Stimulated activated CD4-positive, alpha-beta T cell treated with anti-CD3 and anti-CD28 coated beads, Interleukin-4, amount 100 ng/mL, for 4 hours (primary cell): ENCODE measurements at places on chromosomes 11 and 22.

GRCh38 chr11:119532551-119532950 lies 109.6 kb upstream of the THY1 start:
- DNase-seq, result no peak

- DNase-seq, result no peak
These were observed 28.3 kb upstream of the MALAT1 start for GRCh38 chr11:65470433-65471049.

DNA sequence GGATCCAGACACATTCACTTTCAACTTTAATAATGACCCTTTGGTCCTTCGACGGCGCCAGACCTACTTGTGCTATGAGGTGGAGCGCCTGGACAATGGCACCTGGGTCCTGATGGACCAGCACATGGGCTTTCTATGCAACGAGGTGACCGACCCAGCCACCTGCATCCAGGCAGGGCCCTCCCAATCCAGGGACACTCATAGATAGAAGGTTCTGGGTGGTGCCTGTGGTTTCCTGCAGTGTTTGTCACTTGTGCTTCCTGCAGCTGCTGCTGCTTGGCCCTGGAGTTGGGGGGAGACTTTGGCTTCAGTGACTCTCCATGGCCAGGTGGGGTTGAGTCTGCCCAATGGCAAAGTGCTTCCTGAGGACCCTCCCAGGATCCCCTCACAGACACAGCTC lies 7.3 kb downstream of the APOBEC3B start:
- DNase-seq, result no peak

DNA sequence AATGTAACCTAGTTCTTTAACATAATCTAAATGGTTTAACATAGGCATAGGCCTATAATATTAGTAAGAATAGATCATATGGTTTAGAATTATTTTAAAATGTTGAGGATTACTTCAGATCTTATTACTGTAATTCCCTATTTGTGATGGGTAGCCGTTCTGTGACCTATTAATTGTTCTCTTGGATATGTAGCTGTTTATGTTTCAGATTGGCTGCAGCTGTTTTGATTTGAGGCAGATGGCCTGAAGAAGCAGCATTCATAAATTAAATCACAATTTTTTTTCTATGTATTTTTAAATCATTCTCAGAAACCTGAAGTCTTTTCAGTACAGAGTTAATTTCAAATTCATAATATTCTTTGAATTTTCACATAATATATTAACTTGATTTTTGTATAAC lies 104.5 kb downstream of the PDE3B start:
- DNase-seq, result no peak

GRCh38 chr11:68255526-68255925 lies 16.2 kb downstream of the C11orf24 start:
- DNase-seq, result no peak

DNA sequence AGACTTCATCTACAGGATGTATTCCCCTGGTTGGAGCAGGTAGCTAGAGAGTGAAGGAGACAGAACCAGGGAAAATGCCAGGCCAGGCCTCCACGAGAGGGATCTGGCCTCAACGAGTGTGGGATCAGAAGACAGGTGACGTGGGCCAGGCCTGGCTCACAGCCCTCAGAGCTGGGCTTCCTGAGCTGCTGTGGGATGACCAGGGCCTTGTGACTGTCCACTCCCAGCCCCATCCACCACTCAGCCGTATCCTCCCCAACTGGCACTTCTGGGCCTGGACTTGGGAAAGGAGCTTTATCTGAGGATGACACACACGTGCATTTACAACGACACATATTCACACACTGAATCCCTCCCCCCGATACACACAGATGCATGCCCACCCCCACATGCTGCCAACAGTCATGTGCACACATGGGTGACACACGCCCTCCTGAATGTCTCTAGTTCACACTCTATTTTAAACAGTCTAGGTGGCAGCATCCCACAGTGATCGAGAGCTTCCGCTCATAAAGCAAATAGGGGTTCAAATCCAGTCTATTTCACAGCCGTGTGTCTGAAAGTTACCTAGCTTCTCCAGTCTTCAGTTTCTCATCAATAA lies 93.1 kb downstream of the TP53I11 start:
- DNase-seq, result no peak

- DNase-seq, result no peak
These were observed 163.3 kb upstream of the RASSF10 start for GRCh38 chr11:12845739-12846358.

DNA sequence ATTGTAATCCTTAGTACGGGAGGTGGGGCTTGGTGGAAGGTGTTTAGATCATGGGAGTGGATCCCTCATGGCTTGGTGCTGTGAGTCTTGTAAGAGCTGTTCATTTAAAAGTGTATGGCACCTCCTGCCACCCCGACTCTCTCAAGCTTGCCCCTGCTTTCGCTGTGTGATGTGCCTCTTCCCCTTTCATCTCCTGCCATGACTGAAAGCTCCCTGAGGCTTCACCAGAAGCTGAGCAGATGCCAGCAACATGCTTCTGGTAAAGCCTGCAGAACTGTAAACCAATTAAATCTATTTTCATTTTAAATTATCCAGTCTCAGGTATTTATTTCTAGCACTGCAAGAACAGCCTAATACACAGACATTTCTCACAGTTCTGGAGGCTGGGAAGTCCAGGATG lies 40.8 kb downstream of the GAB2 start:
- no peak for DNase-seq

GRCh38 chr11:22775248-22775647 lies 54.4 kb downstream of the SVIP start:
- no peak for DNase-seq

DNA sequence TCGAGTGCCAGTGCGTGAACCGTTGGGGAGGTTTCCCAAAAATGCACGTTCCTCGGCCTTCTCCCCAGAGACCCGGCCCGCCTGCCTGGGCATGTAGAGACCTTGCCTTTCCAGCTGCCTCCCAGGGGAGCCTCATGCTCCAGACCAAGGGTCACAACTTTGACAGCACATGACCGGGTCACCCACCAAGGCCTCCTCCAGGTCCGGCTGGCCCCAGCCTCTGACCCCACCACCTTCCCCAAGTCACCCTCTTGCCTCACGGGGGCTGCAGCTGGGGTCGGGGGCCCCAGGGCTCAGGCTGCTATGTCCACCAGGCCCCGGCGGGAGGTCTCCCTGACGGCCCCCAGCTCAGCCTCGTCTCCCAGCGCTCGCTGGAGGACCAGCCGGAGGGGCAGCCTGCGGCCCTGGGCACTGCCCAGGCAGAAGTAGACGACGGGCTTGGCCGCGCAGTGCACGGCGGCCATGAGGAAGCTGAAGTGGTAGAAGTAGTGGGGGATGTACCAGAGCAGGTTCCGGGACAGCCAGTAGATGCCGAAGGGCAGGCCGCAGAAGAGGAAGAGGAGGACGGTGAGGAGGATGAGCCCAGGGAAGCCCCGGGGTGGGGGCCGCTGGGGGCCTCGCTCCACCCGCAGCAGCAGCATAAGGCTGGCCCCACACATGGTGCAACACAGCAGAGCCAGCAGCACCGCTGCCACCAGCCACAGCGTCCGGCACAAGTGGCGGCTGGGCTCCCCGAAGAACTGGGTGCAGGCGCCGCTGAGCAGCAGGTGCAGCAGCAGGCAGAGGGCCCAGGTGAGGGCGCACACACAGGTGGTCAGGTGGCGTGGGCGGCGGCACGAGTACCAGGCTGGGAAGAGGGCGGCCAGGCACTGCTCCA lies 4.4 kb downstream of the MRGPRE start:
- no peak for DNase-seq

DNA sequence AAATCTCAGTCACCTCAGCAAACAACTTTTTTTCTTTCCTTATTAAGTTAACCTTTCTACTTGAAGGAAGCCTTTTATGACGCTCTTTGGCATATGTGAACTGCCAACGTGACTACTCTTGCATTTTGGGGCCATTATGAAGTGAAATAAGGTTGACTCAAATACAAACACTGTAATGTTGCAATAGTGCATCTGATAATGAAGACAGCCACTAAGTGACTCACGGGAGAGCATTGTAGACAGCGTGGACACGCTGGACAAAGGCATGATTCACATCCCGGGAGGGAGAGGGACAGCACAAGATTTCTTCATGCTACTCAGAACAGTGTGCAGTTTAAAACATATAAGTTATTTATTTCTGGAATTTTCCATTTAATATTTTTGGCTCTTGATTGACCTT lies 560.8 kb downstream of the ETS1 start:
- no peak for DNase-seq

GRCh38 chr11:9265211-9266131 lies at the start of gene DENND5A:
Gene DENND5A (minus strand): TSS chr11:9265350. CDS start chr11:9265069, 281 bp downstream.
- DNase-seq, result peak; percentile 57

DNA sequence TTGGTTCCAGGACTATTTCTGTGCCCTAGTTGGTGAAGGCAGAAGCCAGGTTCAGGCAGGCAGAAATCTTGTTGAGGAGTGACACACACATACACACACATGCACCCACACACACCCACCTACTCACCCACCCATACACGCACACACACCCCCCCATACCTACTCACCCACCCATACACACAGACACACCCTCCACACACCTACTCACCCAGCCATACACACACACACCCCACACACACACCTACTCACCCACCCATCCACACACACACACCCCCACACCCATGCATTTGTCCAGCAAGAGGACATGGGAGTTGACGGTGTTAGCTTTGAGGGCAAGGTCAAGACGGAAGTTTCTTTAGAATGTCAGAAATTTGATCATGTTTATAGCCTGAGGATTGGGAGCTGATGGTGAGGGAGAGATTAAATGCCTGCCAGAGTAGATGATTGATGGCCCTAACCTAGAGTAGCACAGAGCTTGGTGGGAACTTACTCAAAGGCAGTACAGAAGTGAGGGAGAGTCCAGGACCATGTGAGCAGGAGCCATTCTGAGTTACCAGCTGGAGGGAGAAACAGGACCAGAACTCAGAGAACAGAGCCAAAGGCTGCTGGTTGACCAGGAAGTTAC lies 68.9 kb downstream of the CYB5R2 start:
- no peak for DNase-seq

DNA sequence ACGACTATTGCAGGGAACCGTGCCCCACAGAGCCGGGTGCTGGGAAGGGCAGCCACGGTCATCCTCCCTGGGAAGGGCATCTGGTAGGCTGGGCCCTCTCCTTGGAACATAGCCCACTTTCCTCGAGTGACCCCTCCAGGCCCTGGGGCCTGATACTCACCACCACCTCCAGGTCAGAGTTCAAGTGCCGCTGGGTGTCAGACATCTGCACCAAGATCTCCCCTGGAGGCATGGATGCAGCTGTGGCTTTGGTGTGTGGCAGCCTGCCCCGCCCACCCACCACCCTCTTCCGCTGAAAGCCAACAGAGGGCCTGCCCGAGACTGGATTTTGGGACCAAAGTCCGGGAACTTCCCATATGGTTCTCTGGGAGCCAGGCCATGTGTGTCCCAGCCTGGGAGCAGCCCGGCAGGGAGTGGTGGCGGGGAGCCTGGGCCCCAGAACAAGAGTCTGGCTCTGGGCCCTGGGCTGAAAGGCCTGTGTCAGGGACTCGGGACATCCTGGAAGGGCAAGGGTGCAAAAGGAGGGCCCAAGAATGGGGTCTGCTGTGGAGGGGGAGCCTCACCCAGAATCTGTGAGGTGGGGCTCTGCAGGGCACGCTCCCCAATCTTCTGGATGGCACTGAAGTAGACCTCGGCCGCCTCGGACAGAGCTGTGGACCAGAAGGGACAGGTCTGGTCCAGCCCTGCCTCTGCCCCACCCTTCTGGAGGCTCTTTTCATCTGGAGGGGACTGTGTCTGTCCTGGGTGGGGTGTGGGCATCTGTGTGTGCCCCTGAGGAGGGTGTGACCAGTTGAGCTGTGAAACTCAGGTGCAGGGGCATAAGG lies 2.6 kb downstream of the BAIAP2L2 start:
- no peak for DNase-seq

DNA sequence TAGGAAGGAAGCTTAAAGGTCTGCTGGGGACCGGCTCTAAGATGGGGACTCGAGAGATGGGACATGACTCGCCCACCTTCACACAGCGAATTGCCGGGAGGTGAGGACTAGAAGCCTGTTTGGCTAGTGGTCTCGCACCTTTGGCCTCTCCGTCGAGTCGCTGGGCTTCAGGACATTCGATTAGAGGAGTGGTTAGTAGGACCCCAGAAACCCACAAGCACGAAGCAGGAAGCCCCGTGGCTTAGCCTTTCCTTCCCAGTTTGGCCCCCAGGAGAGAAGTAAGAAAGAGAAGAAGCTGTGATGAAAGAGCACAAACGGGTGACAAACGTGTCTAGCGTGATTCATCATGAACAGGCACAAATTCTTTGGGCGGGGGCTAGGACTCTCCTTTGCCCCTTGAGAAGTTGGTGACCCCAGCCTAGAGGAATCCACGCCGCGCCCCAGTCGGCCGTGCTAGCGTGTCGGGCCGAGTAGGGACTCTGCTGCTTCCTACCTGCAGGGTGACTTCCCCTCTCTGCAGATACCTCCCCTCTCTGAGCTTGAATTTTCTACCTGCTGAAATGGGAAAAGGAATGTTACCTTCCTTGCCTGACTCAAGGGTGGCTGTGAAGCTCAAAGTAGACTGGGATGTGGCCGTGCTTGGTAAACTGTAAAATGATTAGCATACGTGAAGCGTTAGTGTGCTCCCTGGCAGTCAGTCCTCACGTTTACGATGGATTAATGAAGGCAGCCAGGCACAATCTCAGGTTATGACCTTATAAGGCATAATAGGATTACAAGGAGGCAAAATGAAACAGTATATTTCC lies 1.1 kb upstream of the ADM start:
- DNase-seq, result no peak

GRCh38 chr11:128522943-128523518 lies 64.3 kb downstream of the ETS1 start:
- peak; percentile 75 for DNase-seq

- no peak for DNase-seq
These were observed 205.8 kb downstream of the CADM1 start for GRCh38 chr11:115298300-115299012.

GRCh38 chr11:2296913-2297622 lies 4.7 kb downstream of the C11orf21 start:
- peak; percentile 0 for DNase-seq

DNA sequence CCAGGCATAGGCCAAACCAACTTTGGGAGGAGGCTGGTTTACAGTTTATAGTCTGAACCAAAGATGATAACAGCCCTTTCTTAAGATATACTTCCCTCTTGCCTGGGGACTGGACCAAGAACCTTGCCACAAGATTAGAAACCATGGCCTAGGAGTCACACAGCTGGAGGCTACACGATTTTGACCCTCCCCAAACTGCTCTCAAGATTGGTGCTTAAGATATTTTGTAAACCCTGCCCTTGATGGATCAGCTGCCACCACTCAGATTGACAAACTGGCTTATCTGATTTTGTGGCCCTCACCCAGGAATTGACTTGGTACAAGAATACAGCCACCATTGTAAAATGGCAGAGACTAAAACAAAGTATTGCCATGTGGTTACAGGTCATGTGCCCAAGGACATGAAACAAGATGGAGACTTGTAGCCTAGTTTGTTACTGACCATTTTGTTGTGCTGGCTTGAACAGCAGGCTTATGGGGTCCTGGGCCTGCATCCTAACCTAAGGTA lies 17.4 kb upstream of the EI24 start:
- DNase-seq, result no peak

GRCh38 chr11:5575152-5575551 lies 5.5 kb upstream of the OR52B6 start:
- DNase-seq, result no peak
